Activated T-cell treated with anti-CD3 and anti-CD28 coated beads, Interleukin-2, amount 50 U/mL, for 72 hours (primary cell): ENCODE measurements at places on chromosomes 3 and 15.

- no peak for DNase-seq
Observed at GRCh38 chr15:33211176-33211808, 16.8 kb upstream of the FMN1 start.

DNA sequence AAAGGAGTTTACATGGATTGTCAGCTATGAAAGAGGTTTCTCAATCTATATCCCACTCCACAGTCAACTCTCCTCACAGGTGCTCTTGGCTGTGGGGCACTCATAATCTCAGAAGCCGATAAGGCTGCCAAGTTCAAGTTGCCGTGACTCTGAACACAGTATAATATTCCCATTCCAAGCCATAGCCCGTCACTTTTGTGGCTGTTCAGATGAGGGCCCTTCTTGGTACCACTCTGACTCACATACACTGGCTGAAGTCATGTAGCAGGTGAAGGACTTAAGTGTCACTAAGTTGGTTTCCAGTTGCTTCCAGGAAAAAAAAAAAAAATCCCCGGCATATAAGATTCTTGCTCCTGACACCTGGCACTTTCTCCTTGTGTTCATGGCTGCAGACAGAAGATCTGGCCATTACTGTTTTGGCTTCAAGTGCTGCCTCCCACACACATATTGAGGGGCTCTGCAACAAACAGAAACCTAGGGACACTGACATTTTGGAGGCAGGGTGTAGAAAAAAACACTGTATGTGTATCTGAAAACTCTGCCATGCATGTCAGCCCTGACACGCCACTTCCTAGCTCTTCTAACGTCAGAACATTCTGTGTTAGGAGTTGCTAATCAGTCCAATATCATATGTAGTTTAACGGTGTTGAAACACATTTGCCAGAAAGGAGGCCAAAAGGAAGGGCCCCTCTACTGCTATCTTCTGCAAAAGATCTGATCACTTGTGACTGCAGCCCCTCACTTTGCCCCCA, 170.2 kb upstream of the ICE2 start:
- DNase-seq, result no peak

GRCh38 chr15:50765195-50765967, at the start of gene SPPL2A:
Gene SPPL2A (minus strand): TSS chr15:50765706. CDS start chr15:50765533, 173 bp downstream.
- peak; percentile 87 for DNase-seq

- no peak for DNase-seq
Observed at GRCh38 chr3:111745786-111746185, 113.3 kb upstream of the PHLDB2 start.

GRCh38 chr15:87672309-87673288, 583.9 kb downstream of the NTRK3 start:
- no peak for DNase-seq

GRCh38 chr3:59772416-59773408, 722.9 kb upstream of the CFAP20DC start:
- DNase-seq, result peak; percentile 41

GRCh38 chr15:101070502-101071273, 151.5 kb downstream of the LRRK1 start:
- no peak for DNase-seq
